ENCODE measurements at places on chromosomes 4 and X. TPM values are rescaled to one million over a fixed set of nuclear protein-coding genes. Genes with fewer than 3 reads are reported as not detected.

DNA sequence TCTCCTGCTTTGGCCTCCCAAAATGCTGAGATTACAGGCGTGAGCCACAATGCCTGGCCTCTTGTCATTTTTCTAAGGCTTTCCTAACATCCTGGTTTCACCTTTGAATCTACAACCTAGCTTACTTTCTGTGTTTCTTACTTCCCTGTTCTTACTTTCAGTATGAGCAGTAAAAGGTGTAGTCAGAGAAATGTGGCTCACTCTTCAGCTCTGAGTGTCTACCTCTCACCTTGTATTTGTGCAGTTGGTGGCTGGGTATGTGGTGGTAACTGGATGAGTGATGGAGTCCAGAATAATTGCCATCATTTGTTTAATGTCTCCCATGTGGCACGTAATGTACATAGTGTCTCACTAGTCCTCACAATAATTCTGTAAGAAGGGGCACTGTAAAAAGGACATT, 19.1 kb upstream of the CXCL11 start:
- DNase-seq = no peak

GRCh38 chr4:101693842-101694398, 96.6 kb upstream of the BANK1 start:
- peak; percentile 23 for DNase-seq

GRCh38 chrX:101693476-101693875, 33.8 kb upstream of the ARMCX2 start:
- no peak for DNase-seq

GRCh38 chr4:83852085-83852451, 316.2 kb downstream of the GPAT3 start:
- no peak for DNase-seq

- DNase-seq = peak; percentile 26
Observed at GRCh38 chrX:14095702-14096101, 66.0 kb upstream of the GEMIN8 start.

- no peak for DNase-seq
Observed at GRCh38 chr4:36332023-36332781, 50.8 kb downstream of the DTHD1 start.

GRCh38 chr4:156553659-156554058, 417.9 kb downstream of the PDGFC start:
- DNase-seq = no peak

DNA sequence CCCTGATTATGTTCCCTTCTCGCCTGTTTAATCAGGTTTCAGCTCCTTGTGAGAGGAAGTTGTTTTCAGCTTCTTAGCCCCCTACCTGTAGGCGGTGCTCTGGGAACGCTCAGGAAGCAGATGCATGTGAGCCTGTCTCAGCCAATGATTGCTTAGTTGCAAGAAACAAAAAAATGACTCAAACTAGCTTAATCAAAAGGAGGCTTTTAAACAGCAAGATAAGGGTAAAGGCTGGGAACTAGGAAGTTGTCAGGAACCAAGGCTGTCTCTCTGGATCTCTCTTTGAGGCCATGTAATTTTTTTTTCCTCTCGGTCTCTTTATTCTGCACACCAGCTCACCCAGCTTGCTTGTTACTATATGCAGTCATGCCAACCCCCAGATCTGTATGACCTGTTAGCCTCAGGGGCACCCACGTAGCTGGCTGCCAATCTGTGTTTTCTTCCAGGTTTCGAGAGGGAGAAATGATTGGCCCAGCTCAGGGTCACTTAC, 109.1 kb downstream of the PTTG2 start:
- peak; percentile 7 for DNase-seq

DNA sequence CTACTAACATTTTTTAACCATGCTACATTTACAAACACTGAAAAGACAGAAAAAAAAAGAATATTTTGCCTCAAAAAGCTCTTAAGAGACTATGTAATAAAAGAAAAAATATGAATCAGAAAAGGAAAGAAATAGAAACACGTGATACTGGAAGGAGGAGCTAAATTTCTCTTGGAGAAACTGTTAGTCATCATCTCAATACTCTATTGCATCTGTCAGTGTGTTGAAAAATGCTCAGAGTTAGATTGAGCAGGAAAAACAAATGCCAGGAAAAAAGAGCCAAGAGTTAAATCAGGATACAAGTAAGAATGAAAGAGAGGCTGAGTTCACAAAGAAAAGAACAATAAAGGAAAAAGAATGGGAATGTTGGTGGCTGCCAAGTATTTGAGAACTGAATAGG, 2.6 kb downstream of the RAB28 start:
- DNase-seq = no peak

DNA sequence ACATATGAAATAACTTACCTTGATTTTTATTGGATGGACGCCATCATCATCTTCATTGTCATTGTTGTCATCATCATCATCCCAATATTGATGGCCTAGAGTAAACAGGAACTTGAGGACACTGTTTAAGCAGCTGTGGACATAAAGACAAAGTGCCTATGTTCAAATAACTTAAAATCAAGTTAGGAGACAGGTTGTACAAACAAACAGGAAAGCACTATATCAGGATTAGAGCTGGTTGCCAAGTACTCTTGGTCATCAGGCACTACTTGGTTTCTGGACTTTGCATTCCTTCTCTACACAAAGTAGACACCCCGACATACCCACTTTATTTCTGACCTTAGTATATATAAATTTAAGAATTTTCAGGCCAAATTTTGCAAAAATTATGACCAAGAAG, 608.6 kb downstream of the KLHL13 start:
- no peak for DNase-seq

GRCh38 chr4:11155208-11155867, 273.4 kb downstream of the HS3ST1 start:
- DNase-seq = no peak

GRCh38 chr4:85968945-85969819, 390.7 kb downstream of the MAPK10 start:
- DNase-seq = peak; percentile 31

DNA sequence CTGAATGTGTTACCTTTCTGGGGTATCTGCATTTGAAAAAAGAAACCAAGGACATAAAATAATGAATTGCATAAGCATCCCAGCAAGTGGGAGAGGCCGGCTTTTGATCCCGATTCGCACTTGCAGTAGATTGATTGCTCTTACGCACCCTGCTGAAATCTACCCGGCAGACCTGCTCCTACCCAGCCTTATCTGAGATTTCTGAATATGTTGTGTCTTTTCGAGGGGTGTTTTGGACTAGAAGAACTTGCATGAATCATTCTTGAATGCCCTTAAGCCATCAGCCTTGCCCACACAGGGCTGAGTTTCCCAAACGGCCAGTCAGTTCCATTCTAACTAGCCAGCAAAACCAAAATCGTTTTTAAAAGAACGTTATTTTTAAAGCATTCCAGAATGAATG, 174.4 kb upstream of the BCOR start:
- DNase-seq = no peak

GRCh38 chrX:151386838-151387459, 10.1 kb upstream of the VMA21 start:
- DNase-seq = no peak

DNA sequence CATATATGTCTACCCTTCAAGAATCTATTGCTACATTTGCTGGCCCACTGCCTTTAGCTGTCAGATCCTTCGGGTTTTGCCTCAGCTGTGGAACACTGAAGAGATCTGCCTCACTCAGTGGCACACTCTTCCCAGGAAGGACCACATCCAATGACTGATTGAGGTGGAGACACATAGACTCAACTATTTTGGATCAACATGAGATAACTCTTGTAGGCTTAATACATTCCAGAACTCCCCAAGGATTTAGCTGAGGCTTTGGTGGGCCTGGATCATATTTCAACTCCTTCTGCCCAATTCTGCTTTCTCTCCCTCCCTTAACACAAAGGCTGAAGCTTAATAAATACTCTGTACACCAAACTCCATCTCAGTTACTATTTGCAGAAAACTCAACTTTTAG, 100.5 kb downstream of the CORIN start:
- DNase-seq = no peak

DNA sequence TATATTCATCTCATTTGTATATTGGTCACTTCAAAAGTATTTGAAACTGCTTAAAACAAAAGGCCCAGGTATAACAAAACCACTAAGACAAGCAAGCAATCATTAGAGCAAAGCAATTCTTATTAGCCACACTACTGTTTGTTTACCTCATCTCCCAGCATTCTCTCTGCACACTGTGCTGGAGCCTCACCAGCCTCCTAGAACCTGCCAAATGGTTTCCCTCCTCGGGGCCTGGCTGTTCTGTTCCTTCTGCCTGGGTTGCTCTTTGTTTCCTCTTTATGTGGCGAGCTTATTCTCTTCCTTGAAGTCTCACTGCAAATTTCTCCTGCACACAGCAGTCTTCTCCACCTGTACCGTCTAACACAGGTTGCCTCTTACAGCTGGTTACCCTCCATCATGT, 67.5 kb upstream of the MND1 start:
- no peak for DNase-seq

GRCh38 chr4:67035501-67035900, 509.8 kb downstream of the CENPC start:
- DNase-seq = peak; percentile 17

- DNase-seq = no peak
Observed at GRCh38 chrX:71017396-71017939, 50.7 kb downstream of the SNX12 start.

DNA sequence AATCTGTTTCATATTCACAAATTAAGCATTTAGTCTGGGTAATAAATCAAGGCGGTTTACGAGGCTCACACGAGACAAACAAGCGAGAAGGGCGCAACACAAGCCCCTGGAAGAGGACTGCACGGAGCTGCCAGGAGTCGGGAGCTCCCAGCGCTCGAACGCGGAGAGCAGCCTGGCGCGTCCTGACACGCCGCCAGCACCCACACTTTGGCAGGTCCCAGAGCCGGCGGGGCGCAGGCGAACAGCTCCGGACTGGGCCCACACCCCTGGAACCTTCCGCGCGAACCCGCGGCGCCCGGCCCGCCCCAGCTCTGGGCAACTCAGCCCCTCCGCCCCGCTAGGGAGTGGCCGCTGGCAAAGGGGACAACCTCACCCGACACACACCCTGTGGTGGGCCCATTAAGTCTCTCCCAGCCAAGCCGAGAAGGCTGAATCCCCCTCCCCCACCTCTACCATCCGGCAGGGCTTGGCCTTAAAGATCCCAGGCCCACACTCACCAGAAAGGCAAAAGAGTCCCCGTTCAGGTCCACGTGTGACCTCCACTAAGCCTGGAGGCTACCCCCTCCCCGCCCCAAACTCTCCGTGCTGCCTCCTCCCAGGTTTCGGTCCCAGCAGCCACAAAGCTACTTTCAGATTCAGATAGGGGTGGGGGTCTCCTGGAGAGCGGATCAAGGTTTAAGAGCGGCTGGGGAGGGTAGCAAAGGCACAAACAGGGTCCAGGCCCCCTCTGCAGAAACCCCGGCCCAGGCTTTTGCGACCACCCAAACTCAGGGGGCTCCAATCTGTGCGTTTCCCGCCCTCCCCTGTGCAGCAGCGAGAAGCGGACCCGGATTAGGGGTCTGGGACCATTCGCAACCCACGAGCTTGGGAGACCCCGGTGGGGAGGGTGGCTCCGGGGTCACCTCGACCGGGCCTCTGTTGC, 47.5 kb upstream of the BCOR start:
- DNase-seq = no peak

DNA sequence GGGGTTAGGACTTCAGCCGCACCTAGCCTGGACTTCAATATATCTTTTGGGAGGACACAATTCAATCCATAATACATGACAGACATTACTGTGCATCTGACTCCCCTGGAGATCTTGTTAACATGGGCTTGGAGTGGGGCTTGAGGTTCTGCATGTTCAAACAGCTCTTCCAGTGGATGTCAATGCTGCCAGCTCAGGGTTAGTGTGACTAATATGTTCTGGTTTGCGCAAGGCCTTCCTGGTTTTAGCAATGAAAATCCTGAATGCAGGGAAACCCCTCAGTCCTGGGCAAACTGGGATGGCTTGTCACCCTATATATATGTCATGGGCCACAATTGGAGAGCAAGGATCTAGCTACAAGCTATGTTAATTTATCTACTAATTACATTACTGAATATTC, 2.7 kb upstream of the TSPAN7 start:
- DNase-seq = no peak

DNA sequence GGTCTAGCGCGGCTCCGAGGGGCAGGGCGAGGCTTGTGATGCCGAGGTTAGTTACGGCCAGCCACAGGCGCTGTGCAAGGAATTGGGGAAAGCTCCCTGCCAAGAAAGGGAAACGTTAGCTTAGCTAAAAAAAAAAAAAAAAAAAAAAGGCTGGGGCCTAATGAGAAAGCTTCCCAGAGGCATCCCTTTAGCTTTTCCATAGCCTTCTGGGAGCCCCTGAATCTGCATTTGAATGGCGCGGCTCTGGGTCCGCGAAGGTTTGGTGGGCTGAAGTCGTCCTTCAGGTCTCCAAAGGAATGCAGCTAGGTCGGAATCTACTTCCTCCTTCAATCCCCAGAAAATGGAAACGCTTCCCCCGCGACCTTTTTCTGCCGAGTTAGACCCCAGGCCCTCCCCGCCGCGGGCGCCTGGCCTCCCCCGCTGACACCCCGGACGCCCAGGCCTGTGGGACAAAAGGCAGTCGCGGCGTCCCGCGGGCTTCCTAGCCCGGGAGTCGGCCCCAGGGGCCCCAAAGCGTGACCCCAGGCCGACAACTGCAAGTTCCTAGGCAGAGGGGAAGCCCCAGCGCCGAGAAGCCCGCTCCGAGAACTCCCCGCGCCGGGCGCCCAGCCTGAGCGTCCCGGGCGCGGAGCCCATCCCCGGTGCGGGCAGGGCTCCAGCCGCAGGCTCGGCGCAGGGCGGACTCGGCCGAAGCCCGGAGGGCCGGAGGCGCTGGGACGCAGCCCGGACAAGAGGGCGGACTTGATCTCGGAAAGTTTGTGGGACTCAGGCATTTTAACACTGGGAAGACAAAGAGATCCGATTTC, 605 bp upstream of the FAT1 start:
- DNase-seq = no peak

- DNase-seq = no peak
Observed at GRCh38 chr4:141609243-141609642, 27.1 kb upstream of the IL15 start.

CT45A10 gene
- total RNA-seq = not detected

SLC10A4 gene
- 2.1 TPM for total RNA-seq

USP26 gene
- total RNA-seq = not detected

SMR3B gene
- not detected for total RNA-seq

SHISA3 gene
- 0.58 TPM for total RNA-seq

FRMPD4 gene
- 0.32 TPM for total RNA-seq

SPANXB1 gene
- not detected for total RNA-seq

FHIP1A gene
- 0.12 TPM for total RNA-seq

AFP gene
- 0.25 TPM for total RNA-seq

PABPC4L gene
- not detected for total RNA-seq

Data from NCI-H460 (cell line).